ENCODE measurements at places on chromosomes 7 and 10. TPM values are rescaled to one million over a fixed set of nuclear protein-coding genes. Genes with fewer than 3 reads are reported as not detected.

DNA sequence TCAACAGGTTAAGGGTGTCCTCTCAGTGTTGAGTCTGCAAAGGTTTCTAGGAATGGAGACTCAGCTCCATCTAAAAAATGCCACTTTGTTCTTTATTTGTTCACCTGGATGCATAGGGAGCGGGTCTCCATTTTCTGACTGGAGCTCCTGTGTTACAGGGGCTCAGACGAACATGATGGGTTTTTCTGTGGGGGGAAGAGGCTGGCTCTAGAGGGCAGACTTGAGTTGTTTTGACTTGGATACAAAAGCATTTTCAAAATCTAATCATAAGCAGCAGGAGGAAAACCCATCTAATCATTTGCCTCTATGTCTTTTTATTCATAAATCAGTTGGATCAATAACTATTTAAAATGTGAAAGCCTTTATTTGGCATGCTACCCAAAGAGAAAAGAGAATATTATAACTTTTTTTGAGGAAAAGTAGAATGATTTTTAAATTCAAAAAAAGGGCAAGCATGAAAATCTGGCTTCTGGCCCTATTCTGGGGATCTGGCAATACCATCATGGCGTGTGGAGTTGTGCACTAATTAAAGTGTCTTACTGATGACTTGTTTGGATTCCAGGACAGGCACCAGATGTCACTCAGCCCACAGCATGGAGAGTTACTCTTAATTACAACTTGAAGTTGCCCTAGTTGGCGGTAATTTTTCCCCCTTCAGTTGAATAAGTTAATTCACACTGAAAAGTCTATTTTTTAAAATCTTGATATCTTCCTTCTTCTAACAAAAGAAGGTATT lies 594.9 kb downstream of the REEP3 start:
- H3K27me3 ChIP-seq = no peaks in the 10 kb centered on the region
- no peak overlapping the region for H3K27ac ChIP-seq
- peaks cover 6% of the 10 kb centered on the region for H3K4me1 ChIP-seq
- no peak for DNase-seq
- no peaks in the 10 kb centered on the region for H3K36me3 ChIP-seq

Gene SEMA3D
- 0.24 TPM for total RNA-seq

GRCh38 chr7:70434376-70434775 lies 697.6 kb upstream of the GALNT17 start:
- no peak overlapping the region for H3K27ac ChIP-seq
- no peak for DNase-seq
- H3K27me3 ChIP-seq = no peaks in the 10 kb centered on the region

DNA sequence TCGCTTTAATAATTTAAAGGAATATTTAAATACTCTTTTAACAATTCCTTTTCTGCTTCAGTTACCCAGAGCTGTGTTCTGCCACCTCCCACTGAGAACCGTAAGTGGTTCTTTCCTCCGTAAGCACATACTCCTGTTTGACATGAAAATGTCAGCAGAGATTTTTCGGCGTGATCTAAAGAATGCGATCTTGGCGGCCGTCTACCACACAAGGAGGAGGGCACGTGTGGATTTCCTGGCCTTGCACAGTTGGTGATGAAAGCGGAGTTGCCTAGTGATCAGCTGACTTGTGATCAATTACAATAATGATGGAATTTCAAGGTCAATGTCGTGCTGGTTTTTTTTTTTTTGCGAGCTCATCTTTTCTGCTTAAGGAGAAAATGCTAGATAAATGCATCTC lies 35.6 kb upstream of the INSIG1 start:
- DNase-seq = no peak
- H3K36me3 ChIP-seq = no peaks in the 10 kb centered on the region
- no peak overlapping the region for H3K27ac ChIP-seq
- H3K4me1 ChIP-seq = no peaks in the 10 kb centered on the region
- no peaks in the 10 kb centered on the region for H3K27me3 ChIP-seq

Gene CALY
- total RNA-seq = not detected

Gene BMPER
- total RNA-seq = 0.35 TPM

DNA sequence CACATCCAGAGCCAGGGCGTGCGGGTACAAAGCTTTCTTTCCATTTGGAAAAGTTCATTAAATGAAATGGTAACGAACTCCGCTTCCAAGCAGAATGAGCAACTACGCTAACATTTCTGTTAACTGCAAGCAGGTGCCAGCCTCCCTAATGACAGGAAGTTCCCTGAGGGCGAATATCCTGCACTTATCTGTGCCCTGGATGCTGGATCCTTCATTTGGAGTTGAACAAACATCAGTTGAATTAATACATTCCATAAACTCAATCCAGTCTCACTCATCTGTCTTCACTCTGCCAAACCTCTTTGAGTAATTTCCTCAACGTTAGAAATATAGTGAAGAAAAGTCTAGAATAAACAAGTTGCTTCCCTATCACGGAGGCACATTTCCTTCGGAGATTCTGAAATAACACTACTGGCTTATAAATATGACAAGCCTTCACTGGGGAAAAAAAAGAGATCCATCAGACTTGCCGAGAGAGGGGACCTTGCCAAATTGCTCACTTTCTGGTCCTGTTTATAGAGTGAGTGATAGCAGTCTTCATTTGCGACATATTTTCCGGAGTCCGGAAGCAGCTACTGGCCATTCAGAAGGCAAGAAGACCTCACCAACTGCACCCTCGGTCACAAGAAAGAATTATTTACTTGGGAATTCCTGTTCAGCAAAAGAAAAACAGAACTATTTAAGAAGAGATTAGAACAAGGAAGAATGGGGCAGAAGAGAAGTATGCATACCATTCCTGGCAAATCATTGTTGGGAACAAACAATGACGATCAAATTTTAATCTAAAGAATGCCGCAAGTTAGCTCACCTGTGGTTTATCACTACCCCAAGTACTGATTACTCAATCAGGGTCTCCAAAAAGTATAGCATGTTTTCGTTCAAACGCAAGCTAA lies 196.4 kb downstream of the FAM107B start:
- peaks cover 78% of the 10 kb centered on the region for H3K4me1 ChIP-seq
- no peaks in the 10 kb centered on the region for H3K27me3 ChIP-seq
- no peak for DNase-seq
- peak overlapping the region; percentile 66 for H3K27ac ChIP-seq

Gene PLEKHS1
- total RNA-seq = not detected

Gene PIP
- not detected for total RNA-seq

GRCh38 chr10:18097524-18097923 lies 42.7 kb upstream of the CACNB2 start:
- H3K27me3 ChIP-seq = no peaks in the 10 kb centered on the region
- DNase-seq = no peak
- H3K4me3 ChIP-seq = no peak overlapping the region
- no peaks in the 10 kb centered on the region for H3K4me1 ChIP-seq

Gene CPED1
- total RNA-seq = not detected

Gene GNGT1
- total RNA-seq = not detected

DNA sequence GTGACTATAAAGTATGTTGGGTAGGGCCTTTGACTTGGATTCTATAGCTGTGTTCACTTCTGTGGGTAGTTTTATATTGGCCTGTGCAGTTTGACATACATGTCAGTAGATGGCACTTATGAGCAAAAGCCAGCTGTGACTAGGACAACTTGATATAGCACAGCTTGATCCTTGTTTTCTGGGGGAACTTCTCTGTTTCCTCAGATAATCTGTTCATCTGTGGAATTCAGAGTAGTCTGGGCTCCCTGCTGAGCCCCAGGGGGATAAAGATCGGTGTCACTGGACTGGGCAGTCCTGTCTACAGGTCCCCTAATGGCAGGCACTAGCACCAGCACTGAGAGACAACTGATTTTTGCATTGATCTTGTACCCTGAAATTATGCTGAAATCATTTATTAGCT lies 25.4 kb downstream of the CYP2C9 start:
- no peaks in the 10 kb centered on the region for H3K36me3 ChIP-seq
- no peak overlapping the region for H3K4me3 ChIP-seq
- peaks cover 7% of the 10 kb centered on the region for H3K27me3 ChIP-seq
- no peak overlapping the region for H3K27ac ChIP-seq
- DNase-seq = no peak

DNA sequence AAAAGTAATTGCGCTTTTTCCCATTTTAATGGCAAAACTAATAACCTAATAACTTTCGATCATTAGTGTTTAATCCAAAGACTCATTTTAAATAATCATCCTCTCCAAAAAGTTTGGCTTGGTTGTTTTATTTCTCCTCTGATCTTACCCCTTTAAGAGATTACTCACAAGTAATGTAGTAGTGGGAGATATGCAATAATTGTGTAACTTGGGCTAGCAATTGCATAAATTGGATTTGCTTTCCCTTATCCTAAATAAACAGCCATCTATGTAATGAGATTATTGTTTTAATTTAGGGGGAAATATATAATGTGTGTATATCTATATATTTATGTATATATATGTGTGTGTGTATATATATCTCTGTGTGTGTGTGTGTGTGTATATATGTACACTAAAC lies 82.5 kb downstream of the RNLS start:
- no peak overlapping the region for H3K27ac ChIP-seq
- H3K36me3 ChIP-seq = no peaks in the 10 kb centered on the region
- no peaks in the 10 kb centered on the region for H3K4me1 ChIP-seq
- no peak overlapping the region for H3K4me3 ChIP-seq

DNA sequence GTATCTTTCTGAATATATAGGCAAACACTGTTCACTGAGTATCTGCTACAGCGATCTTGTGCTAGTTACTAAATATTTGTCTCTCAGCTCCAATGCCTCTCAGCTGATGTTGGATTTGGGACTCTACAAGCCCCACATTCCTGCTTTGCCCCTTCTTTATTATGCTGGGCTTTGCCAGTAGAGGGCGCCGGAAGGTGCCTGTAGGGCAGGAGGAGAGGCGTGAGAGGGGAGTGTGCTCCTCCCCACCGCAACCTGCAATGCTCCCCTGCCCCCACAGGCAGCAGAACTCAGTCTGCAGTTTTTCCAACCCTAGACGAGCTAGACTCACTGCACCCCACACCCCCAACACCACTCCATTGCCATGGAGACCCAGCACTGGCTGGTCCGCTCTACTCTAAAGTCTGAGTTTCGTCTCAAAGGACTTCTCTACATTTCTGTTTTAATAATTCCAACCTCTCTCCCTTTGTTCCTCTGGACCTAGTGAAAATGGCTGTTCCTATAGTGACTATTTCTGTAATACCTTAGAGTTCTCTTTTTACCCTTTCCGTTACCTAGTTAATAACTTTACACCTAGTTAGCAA lies 337.6 kb downstream of the CCSER2 start:
- H3K27me3 ChIP-seq = no peaks in the 10 kb centered on the region
- no peaks in the 10 kb centered on the region for H3K36me3 ChIP-seq
- peak; percentile 17 for DNase-seq
- H3K27ac ChIP-seq = no peak overlapping the region
- H3K4me1 ChIP-seq = no peaks in the 10 kb centered on the region
- H3K4me3 ChIP-seq = no peak overlapping the region

Gene FOXI2
- total RNA-seq = not detected

DNA sequence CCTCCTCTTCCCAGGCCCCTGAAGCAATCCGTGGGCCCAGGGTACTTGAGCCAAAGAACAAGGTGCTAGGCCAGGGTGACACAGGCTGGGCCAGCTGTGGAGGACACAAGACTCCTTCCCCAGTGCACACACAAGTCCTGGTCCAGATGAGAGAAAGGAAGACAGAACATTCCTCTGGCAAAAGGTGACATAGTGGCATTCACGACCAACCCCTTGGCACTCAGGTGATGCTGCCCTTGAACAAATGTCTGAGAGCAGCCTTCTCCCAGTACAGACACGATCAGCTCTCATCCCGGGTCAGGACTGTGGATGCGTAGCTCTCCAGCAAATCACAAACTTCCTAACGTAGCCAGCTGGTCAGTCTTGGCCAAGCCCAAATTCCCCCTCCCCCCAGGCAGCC lies 118.5 kb downstream of the OAT start:
- H3K27me3 ChIP-seq = no peaks in the 10 kb centered on the region
- H3K36me3 ChIP-seq = peaks cover 3% of the 10 kb centered on the region
- no peaks in the 10 kb centered on the region for H3K4me1 ChIP-seq
- no peak overlapping the region for H3K4me3 ChIP-seq
- no peak overlapping the region for H3K27ac ChIP-seq

- peak; percentile 52 for DNase-seq
- no peaks in the 10 kb centered on the region for H3K27me3 ChIP-seq
- no peaks in the 10 kb centered on the region for H3K36me3 ChIP-seq
- H3K4me1 ChIP-seq = peaks cover 12% of the 10 kb centered on the region
- H3K27ac ChIP-seq = no peak overlapping the region
These were observed 112.5 kb downstream of the MAD1L1 start for GRCh38 chr7:2120251-2120660.

GRCh38 chr7:77799078-77799964 lies 748 bp downstream of the PHTF2 start:
- H3K4me1 ChIP-seq = peaks cover 73% of the 10 kb centered on the region
- peaks cover 2% of the 10 kb centered on the region for H3K36me3 ChIP-seq
- no peaks in the 10 kb centered on the region for H3K27me3 ChIP-seq
- DNase-seq = peak; percentile 40

Gene SUGCT
- 1.5 TPM for total RNA-seq

Gene FAM25A
- not detected for total RNA-seq

Gene SPAM1
- not detected for total RNA-seq

- H3K27me3 ChIP-seq = peaks cover 20% of the 10 kb centered on the region
- DNase-seq = peak; percentile 67
- H3K27ac ChIP-seq = no peak overlapping the region
These were observed 69.6 kb downstream of the ATXN7L1 start for GRCh38 chr7:105806592-105807447.

GRCh38 chr10:26981232-26981824 lies 119.0 kb downstream of the ANKRD26 start:
- H3K4me3 ChIP-seq = no peak overlapping the region
- H3K36me3 ChIP-seq = no peaks in the 10 kb centered on the region
- H3K27ac ChIP-seq = no peak overlapping the region
- H3K4me1 ChIP-seq = no peaks in the 10 kb centered on the region
- no peaks in the 10 kb centered on the region for H3K27me3 ChIP-seq
- no peak for DNase-seq

GRCh38 chr7:8719102-8719501 lies 285.7 kb downstream of the NXPH1 start:
- no peaks in the 10 kb centered on the region for H3K4me1 ChIP-seq
- no peak overlapping the region for H3K4me3 ChIP-seq
- no peaks in the 10 kb centered on the region for H3K36me3 ChIP-seq
- H3K27me3 ChIP-seq = no peaks in the 10 kb centered on the region

DNA sequence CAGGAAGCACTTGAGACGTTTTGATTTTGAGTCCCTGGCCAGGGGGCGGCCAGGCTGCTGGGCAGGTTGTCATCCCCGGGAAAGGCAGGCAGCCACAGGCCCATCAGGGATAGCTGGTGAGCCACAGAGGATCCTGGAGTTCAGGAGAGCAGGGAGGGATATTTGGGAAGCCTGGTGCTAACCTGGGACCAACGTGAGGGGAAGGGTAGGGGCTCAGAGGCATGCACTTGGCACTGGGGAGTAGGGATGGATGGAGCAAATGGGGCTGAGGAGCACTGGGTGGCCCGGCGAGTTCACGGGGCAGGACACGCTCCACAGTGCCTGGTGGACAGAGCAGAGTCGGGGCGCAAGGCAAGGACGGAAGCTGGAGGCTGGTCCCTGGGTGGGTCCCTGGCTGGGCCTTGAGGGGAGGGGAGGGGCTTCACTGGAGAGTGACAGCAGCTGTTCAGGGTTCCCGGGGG lies 30.2 kb downstream of the LRRC27 start:
- peaks cover 4% of the 10 kb centered on the region for H3K4me1 ChIP-seq
- no peak overlapping the region for H3K27ac ChIP-seq
- peaks cover 6% of the 10 kb centered on the region for H3K36me3 ChIP-seq
- H3K27me3 ChIP-seq = no peaks in the 10 kb centered on the region

- H3K36me3 ChIP-seq = no peaks in the 10 kb centered on the region
- H3K4me3 ChIP-seq = no peak overlapping the region
- no peaks in the 10 kb centered on the region for H3K27me3 ChIP-seq
These were observed 79.0 kb upstream of the LSM8 start for GRCh38 chr7:118104812-118105441.

- no peaks in the 10 kb centered on the region for H3K36me3 ChIP-seq
- no peak overlapping the region for H3K4me3 ChIP-seq
- no peaks in the 10 kb centered on the region for H3K27me3 ChIP-seq
- H3K27ac ChIP-seq = no peak overlapping the region
- DNase-seq = no peak
- H3K4me1 ChIP-seq = no peaks in the 10 kb centered on the region
These were observed 183.1 kb upstream of the HDAC9 start for GRCh38 chr7:18312482-18312881.
